ENCODE measurements at places on chromosomes 3 and 15. TPM values are rescaled to one million over a fixed set of nuclear protein-coding genes. Genes with fewer than 3 reads are reported as not detected.

The CISH gene
- total RNA-seq = 1.6 TPM

The CAPN3 gene
- total RNA-seq = 0.40 TPM

The CCR9 gene
- total RNA-seq = not detected

The BFSP2 gene
- total RNA-seq = not detected

The TRAK1 gene
- 23.4 TPM for total RNA-seq

The SLCO2A1 gene
- not detected for total RNA-seq

The SLC6A11 gene
- total RNA-seq = 34.0 TPM

The PIF1 gene
- 43.5 TPM for total RNA-seq

Data from PC-3 (cell line).